GM12892 (cell line): ENCODE measurements at places on chromosomes 5 and 9.
A peak's percentile ranks its signal among the peaks of the same experiment; 100 is the strongest.

DNA sequence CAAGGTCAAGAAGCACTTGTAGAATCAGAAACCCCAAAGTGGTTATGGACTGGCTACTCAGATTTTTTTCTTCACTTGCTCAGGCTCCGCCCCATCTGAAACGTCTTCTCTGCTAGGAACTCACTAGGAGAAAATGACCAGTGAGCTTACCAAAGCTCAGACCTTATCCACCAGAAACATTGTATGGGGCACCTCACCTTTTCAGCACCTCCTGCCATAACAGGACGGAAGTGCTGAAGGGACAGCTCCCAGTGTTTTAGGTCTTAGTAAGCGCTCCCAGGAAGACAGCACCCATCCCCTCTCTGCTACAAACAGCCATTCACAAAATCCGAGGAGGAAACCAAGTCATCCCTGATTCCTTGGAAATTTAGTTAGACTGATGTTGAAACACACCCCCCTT is 1.2 kb upstream of the GABRA1 start:
- no peak for DNase-seq

GRCh38 chr5:43101491-43101890 is 19.2 kb upstream of the ZNF131 start:
- DNase-seq, result no peak

DNA sequence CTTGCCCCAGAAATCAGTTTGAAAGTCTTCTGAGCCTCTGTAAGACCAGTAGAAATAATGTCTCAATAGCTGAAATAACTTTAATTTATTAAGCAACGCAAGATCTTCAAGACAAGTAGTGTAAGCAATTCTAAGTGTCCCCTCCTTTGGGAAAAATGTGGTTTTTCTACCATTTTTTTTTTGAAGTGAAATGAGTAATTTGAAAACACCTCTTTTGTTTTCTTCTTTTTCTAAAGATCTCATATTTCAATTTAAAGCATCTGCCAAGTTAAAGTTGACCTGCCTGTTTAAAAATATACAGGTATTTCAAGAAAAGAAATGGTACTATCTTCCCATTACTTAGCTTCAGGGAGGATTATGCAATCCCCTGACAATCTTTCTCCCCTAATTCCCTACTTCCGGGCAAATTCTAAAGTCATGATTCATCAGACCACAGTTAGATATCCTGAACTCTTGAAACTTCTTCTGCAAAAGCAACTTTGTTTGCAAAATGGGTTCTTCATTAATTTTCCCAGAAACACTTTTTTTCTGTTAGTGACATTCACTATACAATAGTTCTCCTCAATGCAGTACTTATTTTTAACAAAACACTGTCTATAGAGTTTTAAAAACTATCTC is 7.8 kb upstream of the ANXA1 start:
- no peak for DNase-seq

DNA sequence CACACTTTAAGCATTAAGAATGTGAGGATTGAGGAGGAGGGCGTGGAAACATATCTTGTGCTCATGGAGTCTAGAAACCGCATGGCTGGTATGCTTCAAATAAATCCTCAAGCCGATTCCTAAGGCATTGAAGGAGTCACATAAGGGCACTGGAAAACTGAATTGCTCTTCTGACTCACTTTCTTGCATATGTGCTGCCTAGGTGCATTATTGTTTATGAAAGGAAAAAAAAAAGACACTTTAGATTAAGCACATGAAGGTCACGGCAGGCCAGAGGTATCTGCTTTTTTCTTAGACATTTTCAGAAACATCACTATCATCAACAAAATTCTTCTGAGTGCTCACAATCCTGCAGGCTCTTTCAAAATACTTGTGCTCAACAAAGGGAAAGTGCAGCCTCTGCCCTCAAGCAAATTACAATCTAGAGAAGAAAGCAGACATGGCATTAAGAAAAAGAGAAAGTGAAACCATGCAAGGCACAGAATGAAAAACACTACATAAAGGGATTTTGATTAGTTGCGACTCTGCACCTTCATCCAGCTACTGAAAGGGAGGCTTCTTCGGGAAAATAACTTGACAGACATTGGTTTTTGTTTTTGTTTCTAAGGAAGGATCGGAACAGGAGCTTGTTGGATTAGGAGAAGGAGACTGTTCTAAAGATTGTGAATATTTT is 2117.6 kb downstream of the MAT2B start:
- no peak for DNase-seq

DNA sequence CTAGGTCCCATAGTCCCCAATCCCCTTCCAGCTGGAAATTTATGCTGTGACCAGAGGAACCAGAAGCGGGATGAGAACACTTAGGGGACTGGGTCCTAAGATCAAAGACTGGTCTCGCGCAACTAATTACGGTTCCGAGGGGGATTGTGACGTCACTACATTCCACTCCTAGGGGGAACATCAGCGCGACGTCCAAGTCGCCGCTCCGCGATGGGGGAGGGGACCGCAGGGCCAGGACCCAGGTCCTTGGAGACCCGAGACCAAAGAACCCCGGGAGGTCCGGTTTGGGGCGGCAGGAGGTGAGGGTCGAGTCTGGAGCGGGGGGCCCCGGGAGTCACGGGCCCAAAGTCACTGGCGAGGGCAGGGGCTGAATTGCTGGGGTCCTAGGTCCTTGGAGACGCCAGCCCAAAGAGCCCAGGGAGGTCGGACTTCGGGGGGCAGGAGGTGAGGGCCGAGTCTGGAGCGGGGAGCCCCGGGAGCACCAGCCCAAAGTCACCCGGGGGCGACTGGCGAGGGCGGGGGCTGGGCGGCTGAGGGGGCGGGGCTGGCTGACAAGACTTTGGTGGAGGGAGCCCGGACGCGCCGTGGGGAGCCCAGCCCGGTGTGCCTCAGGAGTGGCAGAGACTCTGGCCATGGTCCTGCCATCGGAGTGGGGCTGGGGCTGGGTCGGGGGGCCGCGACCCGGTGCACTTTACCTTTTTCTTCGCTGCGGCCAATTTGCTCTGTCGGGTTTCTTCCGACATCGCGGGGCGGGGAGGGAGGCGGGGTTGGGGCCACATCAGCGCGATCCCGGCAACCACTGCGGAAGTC is at the start of gene GOLGA2:
GOLGA2 (minus strand) TSS at position 810 of the 810 bp plus-strand sequence; CDS start at position 779, 31 bp downstream.
- DNase-seq, result peak; percentile 80
